ENCODE measurements at places on chromosomes 1 and 21.

- DNase-seq = no peak
Observed at GRCh38 chr1:6184083-6184783, 4.1 kb upstream of the CHD5 start.

DNA sequence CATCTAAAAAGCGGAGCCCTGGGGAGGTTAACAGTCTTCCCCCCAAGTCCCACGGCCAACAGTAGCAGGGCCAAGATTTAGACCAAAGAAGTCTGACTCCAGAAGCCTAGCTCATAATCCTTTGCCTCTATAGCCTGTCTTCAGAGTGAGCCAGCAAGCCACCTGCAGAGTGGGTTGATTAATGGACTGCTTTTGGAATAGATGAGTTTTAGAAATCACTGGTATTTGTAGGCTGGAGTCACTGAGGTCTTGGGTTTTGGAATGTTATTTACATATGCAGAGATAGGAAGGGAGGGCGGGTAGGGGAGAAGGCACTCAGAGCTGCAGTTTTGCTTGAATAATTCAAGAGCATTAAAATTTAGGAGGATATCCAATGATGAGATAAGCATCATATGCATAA lies 90.8 kb upstream of the L1TD1 start:
- DNase-seq = no peak

GRCh38 chr1:159000625-159001024 lies 9.1 kb upstream of the IFI16 start:
- no peak for DNase-seq

GRCh38 chr21:41677671-41678015 lies 89.2 kb downstream of the RIPK4 start:
- no peak for DNase-seq

DNA sequence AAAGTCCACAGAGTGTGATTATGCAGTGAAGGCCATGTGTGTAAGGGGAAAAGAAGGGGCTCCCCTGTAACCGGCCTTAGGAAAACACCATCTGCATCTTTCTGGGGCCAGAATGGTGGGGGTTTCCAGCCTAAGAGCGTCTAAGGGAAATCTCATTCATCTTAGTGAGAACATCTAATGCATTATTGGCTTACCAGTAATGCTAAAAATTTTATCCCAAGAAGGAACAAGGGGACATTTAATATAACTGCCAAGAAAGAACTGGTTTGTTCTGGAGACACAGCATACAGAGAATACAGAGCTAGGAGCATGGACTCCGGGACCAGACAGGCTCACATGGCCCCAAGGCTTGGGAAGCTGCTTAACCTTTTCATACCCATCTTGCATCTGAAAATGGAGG lies 58.3 kb upstream of the DSCAM start:
- DNase-seq = no peak

- DNase-seq = no peak
Observed at GRCh38 chr1:32991386-32991785, 26.8 kb upstream of the RNF19B start.

DNA sequence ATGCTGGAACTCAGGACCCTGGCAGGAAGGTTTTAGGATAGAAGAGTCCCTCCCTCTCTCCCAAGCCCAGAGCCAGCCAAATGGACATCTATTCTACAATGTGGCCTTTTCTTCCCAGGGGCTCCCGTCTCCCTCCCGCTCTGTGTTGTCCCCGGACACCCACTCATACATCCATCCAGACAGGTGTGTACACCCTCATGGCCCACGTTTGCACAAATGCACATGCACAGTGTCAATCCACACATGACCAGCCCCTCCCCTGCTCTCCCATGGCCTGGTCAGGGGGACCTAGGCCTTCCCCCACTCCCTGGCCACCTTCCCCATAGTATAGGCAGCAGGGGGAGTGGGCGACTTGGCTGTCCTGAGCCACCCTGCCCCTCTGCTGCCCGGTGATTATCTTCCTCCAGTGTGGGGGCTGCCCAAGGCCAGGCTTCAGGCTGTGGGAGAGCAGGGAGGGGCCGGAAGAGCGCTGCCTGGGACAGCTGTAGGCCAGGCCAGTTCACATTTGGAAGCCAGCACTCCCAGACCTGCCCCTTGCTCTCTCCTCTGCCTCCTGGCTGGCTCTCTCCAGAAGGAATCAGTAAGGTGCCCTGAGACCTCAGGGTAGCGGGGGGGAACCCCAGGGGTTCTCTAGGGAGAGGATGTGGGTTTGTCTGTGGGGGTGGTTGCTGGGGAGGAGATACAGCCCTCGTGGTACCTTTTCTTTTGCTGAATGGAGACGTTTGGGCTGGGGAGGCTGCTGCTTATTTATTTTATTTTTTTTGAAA lies 4.1 kb upstream of the PTPN7 start:
- peak; percentile 84 for DNase-seq
